ENCODE measurements at places on chromosomes 7 and 10. TPM values are rescaled to one million over a fixed set of nuclear protein-coding genes. Genes with fewer than 3 reads are reported as not detected.
A peak's percentile ranks its signal among the peaks of the same experiment; 100 is the strongest.

- no peak for DNase-seq
These were observed 1354.7 kb upstream of the LRRTM3 start for GRCh38 chr10:65571011-65571570.

The GPR141 gene
- total RNA-seq = not detected

GRCh38 chr10:93456480-93456879 is 25.7 kb downstream of the MYOF start:
- no peak for DNase-seq

DNA sequence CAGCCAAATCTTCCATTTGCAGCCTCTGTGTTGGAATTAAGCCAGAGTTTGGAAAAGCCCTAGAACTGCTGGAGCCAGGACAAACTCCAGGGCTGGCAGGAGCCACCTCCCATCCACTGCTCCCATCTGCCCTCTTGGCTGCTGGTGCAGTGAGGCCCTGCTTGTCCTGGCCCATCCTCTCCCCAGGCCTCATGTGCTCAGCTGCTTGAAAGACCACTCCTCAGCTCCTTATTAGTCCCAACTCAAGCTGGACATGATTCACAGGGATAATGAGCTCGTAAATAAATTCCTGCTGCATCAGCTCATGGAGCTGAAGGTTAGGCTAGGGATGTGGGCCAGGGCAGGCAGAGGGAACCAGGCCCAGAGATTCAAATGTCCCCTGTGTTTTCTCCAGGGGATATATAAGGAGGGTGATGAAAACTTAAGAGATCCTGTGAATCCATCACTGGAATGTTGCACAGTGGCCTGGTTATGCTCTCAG is 282.8 kb downstream of the RPS24 start:
- DNase-seq = peak; percentile 51

DNA sequence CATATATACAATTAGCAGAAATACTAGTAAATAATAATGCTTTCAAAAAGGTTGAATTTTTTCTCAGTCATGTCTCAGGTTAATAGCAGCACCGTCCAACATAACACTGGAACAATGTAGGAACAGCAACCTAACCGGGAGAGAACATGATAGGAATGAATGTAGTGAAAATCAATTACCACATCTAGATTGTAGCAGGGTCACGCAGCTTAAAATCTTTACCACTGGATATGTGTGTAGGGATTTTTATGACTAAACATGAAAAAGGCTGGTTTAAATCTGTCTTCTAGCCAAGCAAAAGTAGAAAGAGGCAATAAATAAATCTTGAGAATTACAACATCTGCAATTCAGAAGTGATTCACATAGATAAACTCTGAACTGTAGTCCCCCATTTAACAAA is 326.0 kb downstream of the DGKB start:
- no peak for DNase-seq

The MINDY4 gene
- 2.0 TPM for total RNA-seq

The PAX4 gene
- not detected for total RNA-seq

- DNase-seq = no peak
These were observed 4.2 kb downstream of the TMEM176A start for GRCh38 chr7:150804802-150805201.

The BRI3 gene
- total RNA-seq = 73.8 TPM

DNA sequence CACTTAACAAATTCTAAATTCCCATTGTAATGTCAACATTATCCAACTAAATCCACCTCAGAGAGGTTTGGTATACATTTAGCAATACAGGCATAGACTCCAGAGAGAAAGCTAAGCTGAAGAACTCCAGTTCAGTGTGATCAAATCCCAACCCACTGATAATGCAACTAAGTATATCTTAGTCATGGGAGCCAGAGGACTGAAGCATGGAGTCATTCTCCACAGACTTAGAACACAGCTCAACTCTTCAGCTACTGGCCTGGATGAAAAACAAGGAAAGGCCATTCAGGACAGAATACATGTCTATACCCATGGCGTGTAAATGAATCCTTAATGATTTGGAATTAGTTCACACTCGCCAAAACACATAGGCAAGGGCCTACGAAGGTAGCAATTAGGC is 27.9 kb downstream of the NOC3L start:
- DNase-seq = peak; percentile 54

The KCNMA1 gene
- total RNA-seq = 15.3 TPM

DNA sequence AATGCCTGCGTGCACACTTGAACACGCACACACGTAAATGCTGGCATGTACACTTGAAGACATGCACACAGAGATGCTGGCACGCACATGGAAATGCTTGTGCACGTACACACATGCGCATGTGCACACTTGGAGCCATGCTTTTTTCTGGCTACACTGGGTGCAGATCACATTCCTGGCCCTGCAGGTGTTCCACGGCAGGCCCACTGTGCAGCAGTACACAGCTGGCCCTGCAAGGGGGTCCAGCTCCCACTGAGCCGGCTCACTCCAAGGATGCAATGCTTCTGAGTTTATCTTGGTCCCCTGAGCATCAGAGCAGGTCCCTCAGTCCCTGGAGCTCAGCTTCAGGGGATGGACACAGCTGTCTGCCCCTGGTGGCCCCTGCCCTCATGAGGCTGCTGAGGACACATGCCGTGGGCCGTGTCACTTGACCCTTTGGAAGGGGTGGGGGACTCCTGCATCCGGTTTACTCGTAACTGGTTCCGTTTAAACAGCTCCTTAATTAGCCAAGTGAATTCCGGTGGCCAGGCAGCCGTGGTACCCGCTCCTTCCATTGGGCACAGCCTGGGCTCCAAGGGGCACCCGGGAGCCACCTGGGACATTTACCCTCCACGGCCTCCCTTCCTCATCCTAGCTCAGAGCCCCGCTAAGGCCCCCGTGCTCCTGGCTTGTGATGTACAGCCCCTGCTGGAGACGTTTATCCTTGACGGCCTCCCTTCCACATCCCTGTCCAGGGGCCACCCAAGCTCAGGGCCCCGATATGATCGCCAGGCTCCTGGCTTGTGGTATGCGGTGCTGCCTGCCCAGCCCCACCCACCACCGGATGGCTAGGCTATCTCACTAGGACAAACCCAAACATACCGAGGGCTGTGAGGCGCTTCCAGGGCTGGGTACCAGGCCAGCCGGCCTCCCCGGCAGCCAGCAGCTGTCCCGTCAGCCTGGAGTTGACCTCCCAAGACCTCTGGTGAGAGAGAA is 39.5 kb upstream of the DPYSL4 start:
- no peak for DNase-seq

DNA sequence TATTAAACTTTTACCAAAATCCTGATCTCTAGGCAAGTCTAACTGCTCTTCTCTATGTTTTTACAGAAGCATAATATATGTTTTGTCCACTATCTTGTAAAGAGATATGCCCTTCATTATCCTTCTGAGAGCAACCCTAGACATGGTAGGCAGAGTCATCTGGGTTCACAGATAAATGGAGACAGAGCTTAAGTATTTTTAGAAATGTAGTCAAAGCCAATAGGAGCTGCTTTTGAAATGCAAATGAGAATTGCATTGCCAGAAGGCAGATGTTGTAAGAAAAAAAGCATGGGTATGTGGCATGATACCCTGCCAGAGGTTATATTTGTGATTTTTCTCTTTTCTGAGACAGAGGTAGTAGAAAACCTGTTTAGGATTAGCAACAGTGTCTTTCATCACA is 964.8 kb downstream of the SORCS3 start:
- no peak for DNase-seq

DNA sequence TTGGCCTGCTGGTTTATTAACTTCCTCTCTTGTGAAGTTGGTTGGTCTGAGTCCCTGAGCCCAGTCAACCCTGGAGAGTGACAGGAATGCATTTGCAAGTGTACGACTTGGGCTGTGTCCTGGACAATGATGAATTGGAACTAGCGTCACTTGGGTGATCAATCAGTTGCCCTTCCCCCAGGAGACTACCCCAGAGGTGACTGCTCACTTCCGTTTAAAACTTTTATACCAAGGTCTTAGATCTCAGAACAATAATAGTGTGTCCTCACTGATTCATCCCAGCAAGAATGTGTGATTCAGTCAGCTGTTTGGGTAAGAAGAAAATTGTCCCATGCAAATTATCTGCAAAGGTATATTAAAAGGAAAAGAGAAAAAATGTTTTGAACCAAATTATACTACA is 102.9 kb upstream of the ARMC3 start:
- no peak for DNase-seq

- DNase-seq = peak; percentile 48
These were observed 537.7 kb downstream of the GRM8 start for GRCh38 chr7:126715076-126715475.

GRCh38 chr10:106076496-106076895 is 1088.0 kb downstream of the SORCS1 start:
- DNase-seq = no peak

The ERVW-1 gene
- total RNA-seq = not detected

GRCh38 chr7:24464861-24465260 is 108.4 kb upstream of the PALS2 start:
- DNase-seq = no peak

GRCh38 chr7:2959103-2959680 is 84.5 kb downstream of the CARD11 start:
- no peak for DNase-seq

GRCh38 chr7:36261019-36261754 is 108.1 kb downstream of the EEPD1 start:
- DNase-seq = no peak

DNA sequence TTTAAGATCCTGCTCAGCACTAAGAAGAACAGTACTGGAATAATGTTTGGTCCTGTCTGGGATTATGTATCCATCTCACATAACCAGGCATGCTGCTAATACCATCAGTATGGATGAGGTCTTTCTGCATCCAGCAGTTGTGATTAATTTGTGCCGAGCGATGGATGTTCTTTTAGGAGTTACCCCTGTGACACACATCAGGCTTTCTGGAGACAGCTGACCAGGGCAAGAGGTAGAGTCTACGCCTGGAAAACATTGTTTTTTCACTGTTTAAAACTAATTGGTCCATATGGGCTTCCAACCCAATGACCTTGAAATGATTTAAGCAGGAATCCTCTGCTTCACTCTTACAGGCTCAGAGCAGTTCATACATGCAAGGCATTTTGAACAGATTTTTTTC is 603.0 kb downstream of the PCDH15 start:
- DNase-seq = no peak

GRCh38 chr7:134315679-134316538 is 821 bp downstream of the SLC35B4 start:
- DNase-seq = peak; percentile 48

The KLHL7 gene
- total RNA-seq = 50.0 TPM

The ADCY1 gene
- total RNA-seq = 0.62 TPM

The TWIST1 gene
- total RNA-seq = 24.7 TPM

- no peak for DNase-seq
These were observed 59.8 kb downstream of the COA1 start for GRCh38 chr7:43669286-43670081.

The ZCWPW1 gene
- total RNA-seq = 4.9 TPM

GRCh38 chr7:29598613-29599012 is 35.0 kb downstream of the PRR15 start:
- peak; percentile 22 for DNase-seq

All from myocyte (in vitro differentiated cells).